Midbrain (tissue), 1 donor: ENCODE measurements at places on chromosomes 3 and 15.

DNA sequence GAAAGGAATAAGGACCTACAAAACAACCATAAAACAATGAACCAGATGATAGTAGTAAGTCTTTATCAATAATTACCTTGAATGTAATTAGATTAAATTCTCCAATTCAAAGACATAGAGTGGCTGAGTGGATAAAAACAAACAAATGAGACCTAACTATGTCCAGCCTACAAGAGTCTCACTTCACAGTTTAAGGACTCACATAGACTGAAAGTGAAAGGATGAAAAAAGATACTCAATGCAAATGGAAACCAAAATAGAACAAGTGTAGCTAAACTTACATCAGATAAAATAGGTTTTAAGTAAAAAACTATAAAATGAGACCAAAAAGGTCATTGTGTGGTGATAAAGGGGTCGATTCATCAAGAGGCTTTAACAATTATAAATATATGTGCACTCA lies 21.9 kb upstream of the NR1I2 start:
- DNase-seq = no peak

DNA sequence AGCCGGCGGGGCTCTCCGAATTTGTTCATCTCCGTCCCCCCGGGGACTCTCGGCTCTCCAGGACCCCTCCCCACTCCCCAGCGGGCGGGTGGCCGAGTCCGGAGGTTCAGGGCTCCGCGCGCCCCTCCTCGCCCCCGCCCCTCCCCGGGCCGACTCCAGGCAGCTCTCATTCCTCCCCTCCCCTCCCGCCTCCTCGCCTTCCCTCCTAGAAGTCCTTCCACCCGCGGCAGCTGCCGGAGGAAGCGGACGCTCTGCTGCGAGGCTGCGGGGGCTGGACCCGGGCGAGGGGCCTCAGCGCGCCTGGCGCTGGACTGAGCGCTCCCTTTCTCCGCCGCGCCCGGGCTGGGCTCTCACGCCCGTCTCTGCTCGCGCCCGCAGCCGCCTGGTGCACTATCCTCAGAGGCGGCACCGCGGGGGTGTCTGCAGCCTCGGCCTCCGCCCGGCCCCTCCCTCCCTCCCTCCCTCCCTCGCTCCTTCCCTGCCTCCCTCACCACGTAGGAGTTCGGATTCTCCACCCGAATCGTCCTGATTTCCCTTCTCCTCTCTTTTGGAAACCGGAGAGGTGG lies at the start of gene ROBO2:
TSS of gene ROBO2 (plus strand) at position 494 of the 566 bp plus-strand sequence. CDS start 687 bp downstream, outside the sequence.
- DNase-seq = no peak

- no peak for DNase-seq
Observed at GRCh38 chr3:177427540-177427939, 230.3 kb upstream of the TBL1XR1 start.

DNA sequence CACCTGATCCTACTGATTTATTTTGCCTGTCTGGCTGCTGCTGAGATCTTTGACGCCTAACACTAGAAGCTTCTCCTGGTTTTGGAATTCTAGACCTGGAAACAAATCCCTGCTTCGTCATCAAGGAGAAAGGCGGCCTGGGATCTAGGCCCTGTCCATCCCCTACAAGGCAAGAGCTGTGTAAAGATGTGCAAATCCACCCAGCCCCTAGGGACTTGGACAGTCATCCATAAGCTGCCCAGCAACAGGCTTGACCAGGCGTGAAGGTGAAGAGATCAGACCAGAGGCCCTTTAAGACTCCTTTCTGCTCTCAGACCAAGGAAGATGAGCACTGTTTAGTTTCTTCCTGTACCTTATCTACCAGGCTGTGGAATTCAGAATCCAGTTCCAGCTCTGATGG lies 32.2 kb downstream of the SLC41A3 start:
- no peak for DNase-seq

DNA sequence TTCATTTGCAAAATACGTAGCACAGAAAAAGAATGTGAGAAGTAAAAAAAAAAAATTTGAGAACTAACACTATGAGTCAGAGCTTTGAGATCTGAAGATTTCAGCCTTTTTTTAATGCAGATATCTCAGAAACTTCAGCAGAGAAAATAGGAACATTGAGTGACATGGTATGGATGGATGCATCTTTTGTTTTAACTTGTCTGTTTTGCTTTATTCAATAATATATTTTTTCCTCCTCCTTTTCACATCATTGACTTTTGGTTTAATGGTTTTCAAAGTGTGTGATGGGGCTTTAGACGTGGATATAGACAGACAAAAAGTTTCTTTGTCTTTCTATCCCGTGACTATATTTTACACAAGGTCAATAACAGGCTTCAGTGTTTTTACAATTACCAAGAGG lies 426.7 kb upstream of the FRG2C start:
- DNase-seq = no peak

GRCh38 chr15:60391722-60392315 lies 6.0 kb downstream of the ANXA2 start:
- DNase-seq = no peak

DNA sequence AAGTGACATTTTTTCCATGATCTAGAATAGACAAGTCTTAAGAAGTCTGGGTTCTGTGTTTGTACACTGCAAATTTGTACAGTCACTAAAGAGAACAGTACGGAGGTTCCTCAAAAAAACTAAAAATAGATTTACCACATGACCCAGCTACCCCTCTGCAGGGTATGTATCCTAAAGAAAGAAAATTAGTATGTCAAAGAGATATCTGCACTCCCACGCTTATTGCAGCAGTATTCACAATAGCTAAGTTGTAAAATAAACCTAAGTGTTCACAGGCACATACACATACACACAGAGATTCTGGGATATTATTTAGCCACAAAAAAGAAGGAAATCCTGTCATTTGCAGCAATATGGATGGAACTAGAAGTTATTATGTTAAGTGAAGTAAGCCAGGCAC lies 120.4 kb downstream of the ZIC1 start:
- no peak for DNase-seq

DNA sequence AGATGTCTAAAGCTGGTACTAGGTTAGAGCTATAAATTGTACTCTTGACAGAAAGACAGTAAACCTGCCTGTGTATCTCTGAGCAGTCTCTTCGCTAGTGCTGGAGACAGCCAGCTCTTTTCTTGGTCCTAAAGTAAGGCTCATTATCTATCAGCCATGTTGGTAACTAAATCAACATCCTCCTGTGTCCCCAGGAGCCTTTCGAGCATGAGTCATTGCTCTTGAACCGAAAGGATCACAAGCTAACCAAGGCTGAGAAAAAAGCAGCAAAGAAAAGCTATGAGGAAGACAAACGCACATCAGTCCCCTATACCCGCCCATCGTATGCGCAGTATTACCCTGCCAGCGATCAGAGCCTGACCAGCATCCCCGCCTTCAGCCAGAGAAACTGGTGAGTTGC lies 25.0 kb upstream of the TEX264 start:
- no peak for DNase-seq

DNA sequence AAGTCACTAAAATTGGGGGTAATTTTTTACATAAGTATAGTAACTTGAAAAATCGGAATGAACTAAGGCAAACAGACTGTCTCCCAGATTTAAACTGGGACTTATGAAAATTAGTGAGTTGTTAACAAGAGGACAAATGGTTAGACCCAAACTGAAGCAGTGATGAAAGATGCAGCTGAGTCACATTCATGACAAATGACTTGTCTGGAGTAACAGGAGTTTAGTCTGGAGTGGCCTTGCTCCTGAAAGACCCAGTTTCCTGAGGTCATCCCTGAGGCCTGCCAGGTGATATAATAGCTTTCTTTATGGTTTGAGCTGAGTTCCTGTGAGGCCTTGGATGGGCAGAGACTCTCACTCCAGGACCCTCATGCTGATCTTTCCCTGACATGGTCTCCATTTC lies 9.6 kb upstream of the CTDSPL start:
- DNase-seq = no peak

- no peak for DNase-seq
Observed at GRCh38 chr3:17232442-17232841, 347.7 kb downstream of the PLCL2 start.

DNA sequence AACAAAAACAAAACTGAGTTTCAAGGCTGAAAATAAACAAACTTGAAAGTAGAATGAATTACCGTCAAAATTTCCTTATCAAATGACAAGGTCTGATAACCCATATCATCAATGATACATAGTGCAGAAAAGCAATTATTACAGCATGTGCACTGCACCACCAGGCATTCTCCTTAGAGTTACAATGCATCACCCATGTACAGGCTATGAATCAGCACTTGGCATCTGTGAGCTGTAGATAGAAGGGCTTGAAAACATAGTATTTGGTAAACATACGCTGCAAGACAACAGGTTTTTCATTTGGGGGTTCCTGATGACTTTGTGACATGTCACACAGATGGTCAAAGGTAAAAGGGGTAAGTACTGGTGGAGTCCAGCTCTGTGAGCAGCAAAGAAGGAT lies 265.1 kb downstream of the CTNNB1 start:
- no peak for DNase-seq

GRCh38 chr15:29690765-29691475 lies 131.3 kb downstream of the TJP1 start:
- DNase-seq = no peak
